Heart left ventricle (tissue), 16 donors: ENCODE measurements at places on chromosomes 7 and 10. TPM values are rescaled to one million over a fixed set of nuclear protein-coding genes. Genes with fewer than 3 reads are reported as not detected.

PDLIM1 gene
- 372 TPM for total RNA-seq

DNA sequence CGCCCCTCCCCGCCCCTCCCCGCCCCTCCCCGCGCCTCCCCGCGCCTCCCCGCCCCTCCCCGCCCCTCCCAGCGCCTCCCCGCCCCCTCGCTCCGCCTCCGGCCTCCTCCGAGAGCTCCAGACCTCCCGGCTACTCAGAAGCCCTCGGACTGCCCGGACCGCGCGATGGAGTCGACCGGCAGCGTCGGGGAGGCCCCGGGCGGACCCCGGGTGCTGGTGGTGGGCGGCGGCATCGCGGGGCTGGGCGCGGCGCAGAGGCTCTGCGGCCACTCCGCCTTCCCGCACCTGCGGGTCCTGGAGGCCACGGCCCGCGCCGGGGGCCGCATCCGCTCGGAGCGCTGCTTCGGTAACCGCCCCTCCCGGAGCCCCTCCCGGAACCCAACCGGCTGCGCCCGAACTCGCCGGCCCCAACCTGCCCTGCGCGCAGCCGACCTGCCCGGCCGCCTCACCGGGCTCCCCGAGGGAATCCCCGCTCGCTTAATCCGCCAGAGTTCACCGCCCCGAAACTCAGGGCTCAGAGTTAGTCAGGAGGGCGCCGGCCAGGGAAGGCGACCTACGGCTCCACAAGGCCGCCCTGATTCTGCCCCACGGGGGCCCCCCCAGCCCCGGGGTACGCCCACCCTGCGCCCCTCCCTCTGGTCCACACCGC lies at the start of gene PAOX:
PAOX (plus strand) TSS at position 111 of the 649 bp plus-strand sequence; CDS start at position 166, 55 bp downstream.
- DNase-seq = peak; percentile 78

DNA sequence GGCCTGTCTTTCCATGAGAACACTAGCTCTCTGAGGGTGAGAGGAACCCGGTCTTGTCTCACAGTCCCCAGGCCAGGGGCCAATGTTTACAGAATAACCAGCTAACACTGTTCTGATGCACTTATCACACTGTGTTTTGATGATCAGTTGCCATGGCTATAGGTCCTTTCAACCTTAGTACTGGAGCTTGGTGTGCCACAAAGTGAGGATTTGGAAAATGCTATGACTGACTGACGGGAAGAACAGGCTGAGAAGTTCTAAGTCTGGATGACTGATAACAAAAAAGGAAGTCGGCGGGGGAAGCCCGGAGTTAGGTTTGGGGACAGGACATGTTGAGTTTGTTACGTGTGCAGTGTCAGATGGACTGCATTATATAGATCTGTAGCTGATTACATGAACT lies 141.8 kb downstream of the CTTNBP2 start:
- DNase-seq = no peak

DNA sequence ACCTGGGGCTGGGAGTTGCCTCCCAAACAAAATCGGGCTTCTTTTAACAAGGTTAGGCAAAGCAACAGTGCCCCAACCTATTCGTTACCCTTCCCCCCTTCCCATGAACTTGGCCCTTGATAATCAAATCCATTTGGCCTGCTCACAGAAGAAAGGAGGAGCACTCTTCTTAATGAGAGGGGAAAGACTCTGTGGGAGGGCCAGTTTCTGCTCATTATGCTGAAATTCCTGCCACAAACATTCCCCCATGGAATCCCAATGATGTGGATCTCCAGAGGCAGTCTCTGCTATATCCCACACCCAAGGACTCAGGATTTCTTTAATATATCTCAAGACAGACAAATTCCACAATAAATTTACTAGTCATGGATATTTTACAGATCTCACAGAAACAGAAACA lies 43.0 kb downstream of the LSM5 start:
- no peak for DNase-seq

DNA sequence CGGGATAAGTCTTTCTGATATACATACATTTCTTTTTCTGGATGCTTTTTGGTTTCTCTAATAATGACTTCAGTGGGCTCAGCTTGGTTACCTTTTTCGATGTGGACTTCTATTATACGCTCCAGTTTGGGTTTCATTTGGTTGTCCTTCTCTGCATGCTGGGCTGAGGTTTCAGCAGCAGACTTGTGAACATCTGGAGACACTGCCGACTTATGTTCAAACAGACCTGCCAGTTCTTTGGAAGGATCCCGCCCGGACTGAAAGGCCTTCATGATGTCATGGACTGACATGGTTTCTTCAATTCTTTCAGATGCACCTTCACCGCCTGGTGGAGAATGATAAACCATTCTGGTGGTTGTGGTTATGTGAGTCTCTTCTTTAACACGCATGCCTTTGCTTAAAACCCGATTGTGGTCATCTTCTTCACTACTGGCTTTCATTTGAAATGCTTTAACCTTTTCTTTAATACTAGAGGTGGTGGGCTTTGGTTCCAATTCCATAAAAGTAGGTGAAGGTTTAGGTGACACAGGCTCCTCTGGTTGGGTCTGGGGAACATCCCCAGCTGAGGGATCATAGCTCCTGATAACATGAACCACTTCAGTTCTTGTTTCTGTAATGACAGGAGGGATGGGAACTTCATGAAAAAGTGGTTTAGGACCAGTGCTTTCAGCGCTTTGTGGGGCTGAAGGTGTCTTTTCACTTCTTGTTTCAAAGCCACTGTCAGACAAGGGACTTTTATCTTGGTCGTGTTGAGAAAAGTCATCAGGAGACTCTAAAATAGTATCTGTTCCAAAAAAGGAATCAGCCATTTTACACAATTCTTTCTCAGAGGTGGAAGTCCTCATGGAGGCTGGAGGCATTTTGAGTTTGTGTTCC lies 167.7 kb upstream of the CCDC6 start:
- DNase-seq = no peak

GRCh38 chr10:110843031-110843430 lies 28.7 kb upstream of the PDCD4 start:
- no peak for DNase-seq

- DNase-seq = no peak
These were observed 424.3 kb downstream of the KIF20B start for GRCh38 chr10:90125456-90126255.

DNA sequence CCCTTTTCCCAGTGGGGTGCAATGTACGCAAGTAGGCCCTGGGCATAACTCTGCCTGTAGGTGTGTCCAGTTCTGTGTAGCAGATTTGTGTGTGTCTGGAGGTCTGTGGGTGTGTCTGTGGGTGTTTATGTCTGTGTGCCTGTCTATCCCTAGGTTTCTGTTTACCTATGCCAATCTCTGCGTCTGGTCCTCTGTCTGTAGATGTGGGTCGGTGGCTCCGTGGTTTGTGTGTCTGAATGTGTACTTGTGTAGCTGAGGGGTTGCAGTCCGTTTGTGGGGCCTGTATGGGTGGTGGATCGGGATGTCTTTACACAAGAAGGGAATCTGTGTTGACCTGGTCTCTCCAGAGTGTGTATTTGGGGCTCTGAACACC lies 932 bp downstream of the NYAP1 start:
- no peak for DNase-seq
